ENCODE measurements at places on chromosomes 3 and 15.

DNA sequence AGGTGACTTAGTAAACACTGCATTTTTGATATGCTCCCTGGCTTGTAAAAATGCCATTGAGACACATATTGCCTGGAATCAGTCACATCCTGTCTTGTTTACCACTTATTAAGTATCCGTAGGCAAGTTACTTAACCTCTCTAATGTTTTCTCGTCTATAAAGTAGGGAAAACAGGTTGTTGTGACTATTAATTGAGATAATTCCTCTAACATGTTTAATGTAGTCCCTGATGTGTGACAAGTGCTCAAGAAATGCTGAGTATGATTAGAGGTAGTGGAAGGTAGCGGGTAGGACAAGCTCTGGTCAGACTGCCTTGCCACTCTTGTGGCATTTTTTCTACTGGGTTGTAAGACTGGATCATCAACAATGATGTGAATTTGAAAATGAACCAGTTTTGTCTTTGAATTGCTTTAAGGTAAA is 54.1 kb downstream of the NFKBIZ start:
- H3K27me3 ChIP-seq: no peaks in the 10 kb centered on the region
- H3K36me3 ChIP-seq: no peaks in the 10 kb centered on the region
- H3K27ac ChIP-seq: no peak overlapping the region
- no peak for DNase-seq
- no peak overlapping the region for H3K4me3 ChIP-seq

- no peaks in the 10 kb centered on the region for H3K4me1 ChIP-seq
- H3K27me3 ChIP-seq: peaks cover 2% of the 10 kb centered on the region
- H3K36me3 ChIP-seq: no peaks in the 10 kb centered on the region
- no peak for DNase-seq
These were observed 15.7 kb downstream of the KCNMB2 start for GRCh38 chr3:178551916-178552321.

GRCh38 chr3:126432361-126433104 is 37.8 kb downstream of the CFAP100 start:
- H3K4me3 ChIP-seq: no peak overlapping the region
- H3K27me3 ChIP-seq: no peaks in the 10 kb centered on the region
- H3K36me3 ChIP-seq: peaks cover 2% of the 10 kb centered on the region
- no peaks in the 10 kb centered on the region for H3K4me1 ChIP-seq
- no peak overlapping the region for H3K27ac ChIP-seq

GRCh38 chr3:194481103-194481502 is 5.7 kb downstream of the ATP13A3 start:
- H3K27ac ChIP-seq: no peak overlapping the region
- H3K27me3 ChIP-seq: no peaks in the 10 kb centered on the region
- peaks cover 41% of the 10 kb centered on the region for H3K4me1 ChIP-seq
- no peak for DNase-seq
- peaks cover 6% of the 10 kb centered on the region for H3K36me3 ChIP-seq

DNA sequence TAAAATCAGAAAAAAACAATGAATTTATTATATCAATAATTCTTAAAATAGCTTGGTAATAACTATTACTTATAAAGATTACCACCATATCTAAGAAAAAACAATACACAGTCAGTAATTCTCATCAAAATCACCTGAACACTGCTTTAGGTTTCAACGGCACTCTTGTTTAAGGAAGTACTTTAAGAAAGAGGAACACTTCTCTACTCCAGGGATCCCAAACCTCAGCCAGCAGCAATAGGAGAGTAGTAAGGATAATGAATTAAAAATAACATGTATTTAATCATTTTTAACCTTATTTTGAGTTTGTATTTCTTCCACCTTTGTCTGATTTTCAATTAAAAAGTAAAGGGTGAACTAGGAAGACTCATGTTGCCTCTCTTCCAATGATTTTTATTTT is 494.0 kb upstream of the NR2F2 start:
- H3K27ac ChIP-seq: no peak overlapping the region
- no peaks in the 10 kb centered on the region for H3K27me3 ChIP-seq
- no peaks in the 10 kb centered on the region for H3K36me3 ChIP-seq
- peaks cover 6% of the 10 kb centered on the region for H3K4me1 ChIP-seq
- no peak for DNase-seq

GRCh38 chr3:67648701-67649100 is 5.7 kb downstream of the SUCLG2 start:
- H3K27ac ChIP-seq: no peak overlapping the region
- no peaks in the 10 kb centered on the region for H3K36me3 ChIP-seq
- no peaks in the 10 kb centered on the region for H3K27me3 ChIP-seq
- DNase-seq: no peak
- no peak overlapping the region for H3K4me3 ChIP-seq

- H3K4me1 ChIP-seq: no peaks in the 10 kb centered on the region
- DNase-seq: no peak
- no peak overlapping the region for H3K4me3 ChIP-seq
- H3K27me3 ChIP-seq: no peaks in the 10 kb centered on the region
- H3K27ac ChIP-seq: peak overlapping the region; percentile 39
- H3K36me3 ChIP-seq: peaks cover 10% of the 10 kb centered on the region
These were observed 26.2 kb downstream of the SEC62 start for GRCh38 chr3:169992781-169993180.

DNA sequence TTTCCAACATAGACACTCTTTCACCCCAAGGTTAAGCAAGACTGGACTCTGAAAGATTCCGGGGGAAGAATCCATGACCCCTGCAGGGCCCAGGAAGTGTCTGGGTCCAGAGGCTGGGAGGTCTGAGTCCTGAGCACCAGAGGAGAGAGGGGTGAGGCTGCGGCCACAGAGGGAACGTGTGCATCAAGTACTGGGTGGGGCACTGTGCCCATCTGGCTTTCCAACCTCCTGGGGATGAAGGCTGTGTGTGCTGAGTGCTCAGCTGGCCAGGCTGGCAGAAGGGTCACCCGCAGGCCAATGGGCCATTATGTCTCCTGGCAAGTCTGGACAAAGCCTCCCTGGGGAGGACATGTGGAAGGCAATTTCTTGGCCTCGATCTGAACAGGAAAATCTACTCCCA is 3.3 kb downstream of the CHRNA3 start:
- no peak overlapping the region for H3K4me3 ChIP-seq
- no peaks in the 10 kb centered on the region for H3K36me3 ChIP-seq
- H3K4me1 ChIP-seq: no peaks in the 10 kb centered on the region
- peaks cover 39% of the 10 kb centered on the region for H3K27me3 ChIP-seq
- no peak overlapping the region for H3K27ac ChIP-seq
- DNase-seq: peak; percentile 7

GRCh38 chr3:5071061-5071460 is 51.0 kb upstream of the ARL8B start:
- peaks cover 35% of the 10 kb centered on the region for H3K27me3 ChIP-seq
- no peaks in the 10 kb centered on the region for H3K4me1 ChIP-seq
- H3K27ac ChIP-seq: no peak overlapping the region
- no peak overlapping the region for H3K4me3 ChIP-seq

GRCh38 chr3:55156851-55157650 is 229.2 kb upstream of the LRTM1 start:
- no peaks in the 10 kb centered on the region for H3K36me3 ChIP-seq
- H3K4me3 ChIP-seq: no peak overlapping the region
- no peak overlapping the region for H3K27ac ChIP-seq
- H3K4me1 ChIP-seq: no peaks in the 10 kb centered on the region

DNA sequence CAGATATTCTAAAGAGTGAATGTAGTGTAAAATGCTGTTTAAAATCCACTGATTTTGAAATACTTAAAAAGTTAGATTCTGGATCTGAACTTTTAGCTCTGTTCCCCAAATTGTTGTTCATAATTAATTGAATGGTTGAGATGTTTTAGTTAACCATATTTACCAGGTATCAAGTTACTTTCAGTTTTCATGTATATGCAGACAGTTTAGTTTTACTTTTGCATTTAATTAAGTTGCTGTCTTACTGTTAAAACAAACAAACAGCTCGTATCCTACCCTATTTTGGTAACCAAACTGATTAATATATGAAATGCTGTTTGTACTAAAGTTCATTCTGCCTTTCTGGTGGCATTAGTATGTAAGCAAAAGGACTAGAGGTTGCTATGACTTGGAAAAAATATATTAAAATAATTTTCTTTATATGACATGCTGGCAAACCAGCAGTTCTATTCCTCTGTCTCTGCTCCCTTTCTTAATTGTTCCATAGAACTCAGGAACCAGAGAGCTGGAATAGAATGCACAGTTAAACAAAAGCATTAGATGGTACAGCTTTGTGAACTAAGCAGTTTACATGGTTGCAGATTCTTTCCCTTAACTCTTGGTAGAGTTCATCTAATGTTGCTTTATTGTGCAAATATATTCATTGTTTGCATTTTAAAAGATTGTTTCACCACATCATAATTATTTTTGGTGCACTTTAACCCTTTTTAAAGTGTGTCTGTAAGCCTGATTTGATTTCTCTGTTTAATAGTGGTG is 39.5 kb upstream of the SCAANT1 start:
- peaks cover 45% of the 10 kb centered on the region for H3K4me1 ChIP-seq
- H3K36me3 ChIP-seq: peaks cover 4% of the 10 kb centered on the region
- no peaks in the 10 kb centered on the region for H3K27me3 ChIP-seq
- H3K4me3 ChIP-seq: no peak overlapping the region

- peaks cover 2% of the 10 kb centered on the region for H3K36me3 ChIP-seq
- H3K27me3 ChIP-seq: peaks cover 15% of the 10 kb centered on the region
These were observed 243.4 kb downstream of the WNT5A start for GRCh38 chr3:55243678-55244077.

GRCh38 chr3:53938645-53939044 is 47.0 kb upstream of the SELENOK start:
- H3K36me3 ChIP-seq: peaks cover 1% of the 10 kb centered on the region
- H3K27ac ChIP-seq: no peak overlapping the region
- no peak overlapping the region for H3K4me3 ChIP-seq
- H3K27me3 ChIP-seq: peaks cover 32% of the 10 kb centered on the region
- DNase-seq: peak; percentile 15
- no peaks in the 10 kb centered on the region for H3K4me1 ChIP-seq

- no peak for DNase-seq
- H3K27ac ChIP-seq: no peak overlapping the region
- H3K27me3 ChIP-seq: no peaks in the 10 kb centered on the region
- H3K4me3 ChIP-seq: no peak overlapping the region
- no peaks in the 10 kb centered on the region for H3K36me3 ChIP-seq
These were observed 83.1 kb upstream of the FNDC3B start for GRCh38 chr3:171956181-171956683.

DNA sequence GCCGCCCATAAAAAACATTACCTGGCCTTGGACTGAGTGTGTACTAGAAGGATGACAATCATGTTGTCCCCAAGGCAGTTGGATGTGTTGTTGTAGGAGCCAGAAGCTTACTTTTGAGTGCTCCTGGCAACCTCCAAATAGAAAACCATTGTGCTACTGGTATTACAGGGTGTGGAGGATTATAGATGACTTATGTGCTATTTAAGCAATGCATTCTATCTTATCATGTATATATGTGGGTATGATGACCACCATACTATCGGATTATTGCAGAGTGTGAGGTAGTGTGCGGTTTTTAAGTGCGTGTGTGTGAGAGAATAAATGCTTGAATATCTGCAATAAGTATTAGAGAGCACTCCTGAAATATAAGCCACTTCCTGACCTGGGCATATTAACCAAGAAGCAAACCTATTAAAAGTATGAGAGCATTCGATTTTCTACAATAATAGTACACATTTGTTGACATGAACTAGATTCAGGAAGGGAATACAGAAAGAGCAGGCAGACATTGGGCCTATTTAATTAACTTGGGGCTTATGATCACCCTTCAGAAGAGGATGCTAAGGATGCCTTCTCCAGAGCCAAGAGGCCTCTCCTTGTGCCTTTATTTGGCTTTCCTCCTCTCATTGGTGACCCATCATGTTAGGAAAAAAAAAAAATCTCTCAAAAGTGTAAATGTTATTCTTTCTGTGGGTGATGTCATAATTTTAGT is 11.7 kb upstream of the MBNL1 start:
- DNase-seq: no peak
- H3K27me3 ChIP-seq: peaks cover 66% of the 10 kb centered on the region
- H3K27ac ChIP-seq: no peak overlapping the region
- peaks cover 13% of the 10 kb centered on the region for H3K4me1 ChIP-seq

DNA sequence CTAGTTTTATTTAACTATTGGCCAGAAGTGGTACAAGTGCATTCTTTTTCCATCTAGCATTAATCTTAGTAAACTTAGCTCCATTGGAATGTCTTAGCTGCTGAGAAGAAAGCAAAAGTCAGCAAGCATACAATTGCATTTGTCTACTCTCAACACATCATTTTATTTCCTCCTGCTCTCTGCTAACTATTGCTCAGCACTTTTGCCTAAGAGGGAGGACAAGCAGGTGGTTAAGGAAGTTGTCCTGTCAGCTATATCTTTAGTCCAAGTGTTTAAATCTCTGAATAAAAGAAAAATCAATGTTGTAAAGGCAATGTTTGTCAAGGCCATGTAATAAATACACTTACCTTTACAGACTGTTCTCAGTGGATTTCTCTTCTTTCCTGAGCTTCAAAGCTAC is 51.0 kb downstream of the FHIT start:
- H3K4me3 ChIP-seq: no peak overlapping the region
- no peak overlapping the region for H3K27ac ChIP-seq
- DNase-seq: no peak
- no peaks in the 10 kb centered on the region for H3K27me3 ChIP-seq

GRCh38 chr3:150666167-150666566 is 37.6 kb downstream of the ERICH6 start:
- no peak overlapping the region for H3K4me3 ChIP-seq
- peaks cover 8% of the 10 kb centered on the region for H3K27me3 ChIP-seq
- no peaks in the 10 kb centered on the region for H3K36me3 ChIP-seq
- no peak for DNase-seq
- no peaks in the 10 kb centered on the region for H3K4me1 ChIP-seq

DNA sequence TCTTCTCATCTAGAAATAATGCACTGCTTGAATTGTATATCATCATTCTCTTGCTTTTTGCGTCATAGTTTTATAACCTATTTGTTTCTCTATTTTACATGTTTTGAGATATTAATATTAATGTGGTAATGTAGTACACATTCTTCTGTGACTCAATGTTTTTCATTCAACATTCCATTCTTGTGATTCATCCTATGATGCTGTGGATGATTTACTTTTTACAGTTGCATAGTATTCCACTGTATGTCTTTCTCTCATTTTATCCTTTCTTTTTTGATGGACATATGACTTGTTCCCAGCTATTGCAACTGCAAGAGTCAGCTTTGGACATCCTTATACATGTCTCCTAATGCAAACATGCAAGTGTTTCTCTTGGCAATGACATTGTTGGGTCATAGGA is 20.6 kb upstream of the VEPH1 start:
- H3K36me3 ChIP-seq: peaks cover 2% of the 10 kb centered on the region
- DNase-seq: no peak
- H3K4me1 ChIP-seq: peaks cover 14% of the 10 kb centered on the region
- H3K27ac ChIP-seq: no peak overlapping the region
- H3K4me3 ChIP-seq: no peak overlapping the region

- peaks cover 3% of the 10 kb centered on the region for H3K36me3 ChIP-seq
- H3K4me1 ChIP-seq: no peaks in the 10 kb centered on the region
- H3K4me3 ChIP-seq: no peak overlapping the region
- H3K27me3 ChIP-seq: no peaks in the 10 kb centered on the region
These were observed 29.9 kb upstream of the RNU6-1 start for GRCh38 chr15:67869701-67870100.

DNA sequence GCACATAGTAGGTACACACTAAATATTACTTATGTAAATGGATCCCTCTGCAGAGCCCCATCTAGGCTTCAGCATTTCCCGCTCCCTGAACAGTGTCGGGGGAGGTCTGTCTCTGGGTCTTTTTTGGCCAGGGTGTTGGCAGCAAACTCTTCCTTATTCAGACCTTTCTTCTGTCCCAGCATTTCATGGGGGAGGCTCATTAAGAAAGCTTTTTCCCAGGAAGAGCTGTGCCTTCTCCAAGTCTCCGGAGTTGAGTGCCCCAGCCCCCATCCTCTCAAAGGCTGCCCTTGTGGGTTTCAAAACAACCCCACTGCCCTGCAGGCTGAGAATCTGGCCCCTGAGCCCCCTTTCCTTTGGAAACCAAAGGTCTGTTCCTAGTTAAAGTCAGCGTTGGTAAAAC is 25.1 kb downstream of the SLC6A11 start:
- peaks cover 75% of the 10 kb centered on the region for H3K27me3 ChIP-seq
- H3K27ac ChIP-seq: no peak overlapping the region
- H3K4me3 ChIP-seq: no peak overlapping the region
- no peaks in the 10 kb centered on the region for H3K4me1 ChIP-seq
- H3K36me3 ChIP-seq: no peaks in the 10 kb centered on the region
